ENCODE measurements at places on chromosomes 5 and 9.
A peak's percentile ranks its signal among the peaks of the same experiment; 100 is the strongest.

- DNase-seq, result no peak
Measured at GRCh38 chr5:2761921-2762488, 10.5 kb upstream of the IRX2 start.

GRCh38 chr9:86703346-86703745, 244.0 kb downstream of the GAS1 start:
- DNase-seq, result no peak

GRCh38 chr9:114316605-114317230, 6.2 kb upstream of the ORM1 start:
- no peak for DNase-seq

- DNase-seq, result no peak
Measured at GRCh38 chr9:102550266-102550665, 444.9 kb upstream of the CYLC2 start.

- no peak for DNase-seq
Measured at GRCh38 chr5:154373326-154373725, 72.5 kb upstream of the SAP30L start.

DNA sequence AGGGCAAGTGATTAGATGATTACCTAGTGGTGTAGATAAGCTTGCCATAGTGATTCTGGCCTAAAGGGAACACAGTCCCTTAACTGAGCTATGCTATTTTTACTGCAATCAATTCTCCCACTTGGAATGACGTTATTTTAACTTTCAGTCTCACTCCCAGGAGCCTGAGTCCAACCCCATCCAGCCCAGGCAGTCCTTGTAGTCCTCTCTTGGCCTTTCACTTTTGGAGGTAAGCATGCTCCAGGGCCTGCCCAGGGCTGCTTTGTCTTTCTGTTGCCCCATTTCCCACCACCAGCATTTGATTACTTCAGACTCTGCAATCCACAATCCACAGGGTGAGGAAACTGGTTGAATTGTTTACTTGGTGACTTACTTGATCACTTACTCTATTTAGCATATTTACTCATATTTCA, 233.0 kb downstream of the CD180 start:
- no peak for DNase-seq

DNA sequence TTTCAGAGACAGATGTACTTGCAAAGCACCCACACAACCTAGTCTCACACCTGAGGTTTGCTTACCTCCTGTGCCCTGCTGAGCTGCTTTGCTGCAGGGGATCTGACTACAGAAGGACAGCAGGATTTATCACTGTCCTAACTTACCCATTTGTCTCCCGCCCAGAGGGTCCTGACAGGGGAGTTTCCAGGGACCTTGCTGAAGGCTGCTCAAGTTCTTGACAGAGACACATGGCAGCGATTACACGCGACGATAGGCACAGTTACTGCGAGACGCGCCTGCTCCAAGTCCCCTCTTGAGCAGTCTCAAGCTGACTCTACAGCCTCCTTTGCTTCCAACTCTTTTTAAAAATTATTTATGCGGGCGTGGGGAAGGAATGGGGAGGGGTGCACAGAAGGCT, 24.6 kb upstream of the GALNT10 start:
- no peak for DNase-seq

DNA sequence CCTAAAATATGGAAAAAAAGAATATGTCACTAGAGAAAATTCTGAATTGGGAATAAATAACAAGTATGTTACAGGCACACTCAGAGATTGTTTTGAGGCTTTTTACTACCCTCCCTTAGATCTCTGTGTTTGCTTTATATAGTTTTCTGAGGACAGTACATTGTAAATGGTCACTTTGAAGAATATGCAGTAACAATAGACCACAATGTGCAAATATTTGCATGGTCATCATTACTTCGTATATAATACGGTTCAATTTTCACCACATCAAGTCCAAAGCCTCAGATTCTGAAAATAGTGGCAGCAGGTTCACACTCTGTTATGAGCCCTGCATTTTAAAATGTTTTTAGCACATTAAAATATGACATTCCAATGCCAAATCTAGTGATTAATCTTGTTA, 238.6 kb downstream of the ADAMTS6 start:
- no peak for DNase-seq

DNA sequence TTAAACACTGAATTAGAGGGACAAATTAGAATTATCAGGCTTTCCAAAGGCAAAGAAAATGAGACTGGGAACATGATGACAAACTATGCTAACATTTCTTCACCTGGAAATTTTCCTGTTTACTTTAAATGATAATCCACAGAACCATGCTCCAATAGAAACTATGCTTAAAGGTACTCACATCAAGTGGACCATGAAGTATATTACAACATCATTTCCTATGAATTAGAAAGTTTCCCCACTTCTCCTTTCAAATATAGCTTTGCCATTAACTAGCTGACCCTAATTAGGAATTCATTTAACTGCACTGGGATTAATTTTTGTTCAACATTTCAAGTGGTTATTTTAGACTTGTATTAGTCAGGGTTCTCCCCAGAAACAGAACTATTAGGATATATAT, 81.4 kb downstream of the DTWD2 start:
- DNase-seq, result no peak

GRCh38 chr5:1208743-1209488, 7.5 kb downstream of the SLC6A19 start:
- DNase-seq, result no peak

DNA sequence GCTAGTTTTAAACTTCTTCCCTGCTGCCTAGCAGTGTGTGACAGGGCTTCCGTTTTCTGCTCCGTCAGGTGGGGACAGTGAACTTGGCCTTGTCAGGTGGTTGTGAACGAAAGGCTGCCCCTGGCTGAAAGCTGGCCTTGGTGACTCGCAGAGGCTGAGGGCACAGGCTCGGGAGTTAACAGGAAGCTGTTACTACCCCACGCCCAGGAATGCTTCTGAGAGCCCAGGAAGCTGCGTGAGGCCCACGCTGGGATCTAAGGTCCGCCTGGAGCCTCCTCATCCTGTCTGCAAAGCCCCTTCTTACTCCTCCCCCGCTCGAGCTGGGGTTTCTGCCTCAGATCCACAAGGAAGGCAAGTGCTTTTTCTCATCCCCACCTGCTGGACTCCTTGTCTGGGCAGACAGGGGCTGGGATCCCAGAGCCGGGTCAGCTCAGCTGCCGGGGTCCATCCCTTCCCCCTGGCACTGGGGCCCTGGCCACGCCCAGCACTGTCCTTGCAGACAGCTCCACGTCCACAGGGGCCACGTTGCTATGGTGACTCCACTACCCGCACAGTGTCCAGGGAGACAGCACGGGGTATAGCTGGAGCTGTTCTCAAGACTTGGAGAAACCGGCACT, 124.7 kb upstream of the TBC1D2 start:
- DNase-seq, result no peak

GRCh38 chr5:14929293-14930065, 57.9 kb upstream of the ANKH start:
- DNase-seq, result no peak

GRCh38 chr9:126666155-126666803, 52.6 kb downstream of the LMX1B start:
- no peak for DNase-seq

GRCh38 chr9:37818849-37819248, 18.3 kb downstream of the DCAF10 start:
- no peak for DNase-seq

- DNase-seq, result peak; percentile 29
Measured at GRCh38 chr5:96896806-96897205, 20.5 kb downstream of the ERAP2 start.

DNA sequence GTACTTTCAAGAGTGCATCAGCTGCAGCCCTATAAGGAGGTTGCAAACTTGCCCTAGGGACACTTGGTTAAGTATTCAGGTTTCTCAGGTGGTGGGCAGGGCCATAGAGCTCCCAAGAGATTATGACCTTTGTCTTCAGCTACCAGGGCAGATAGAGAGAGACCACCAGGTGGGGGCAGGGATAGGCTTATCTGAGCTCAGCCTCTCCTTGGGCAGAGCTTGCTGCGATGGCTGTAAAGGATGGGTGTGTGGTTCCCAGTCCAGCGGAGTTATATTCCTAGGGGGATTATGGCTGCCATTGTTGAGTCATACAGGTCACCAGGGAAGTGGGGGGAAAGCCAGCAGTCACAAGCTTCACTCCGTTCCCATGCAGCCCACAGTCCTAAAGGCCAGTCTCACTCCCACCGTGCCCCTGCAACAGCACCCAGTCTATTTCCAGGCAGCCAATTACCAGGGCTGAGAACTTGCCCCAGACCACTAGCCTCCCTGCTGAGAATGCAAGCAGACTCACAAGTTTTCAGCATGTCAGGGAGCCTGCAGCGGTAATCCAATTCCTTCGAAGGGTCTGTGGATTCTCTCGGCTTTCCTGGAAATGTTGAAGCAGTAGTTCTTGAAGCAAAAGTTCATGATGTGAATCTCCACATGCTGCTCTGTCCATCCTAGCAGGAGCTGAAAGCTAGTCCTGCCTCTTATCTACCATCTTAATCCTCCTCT, 151.5 kb downstream of the SLC12A2 start:
- no peak for DNase-seq

DNA sequence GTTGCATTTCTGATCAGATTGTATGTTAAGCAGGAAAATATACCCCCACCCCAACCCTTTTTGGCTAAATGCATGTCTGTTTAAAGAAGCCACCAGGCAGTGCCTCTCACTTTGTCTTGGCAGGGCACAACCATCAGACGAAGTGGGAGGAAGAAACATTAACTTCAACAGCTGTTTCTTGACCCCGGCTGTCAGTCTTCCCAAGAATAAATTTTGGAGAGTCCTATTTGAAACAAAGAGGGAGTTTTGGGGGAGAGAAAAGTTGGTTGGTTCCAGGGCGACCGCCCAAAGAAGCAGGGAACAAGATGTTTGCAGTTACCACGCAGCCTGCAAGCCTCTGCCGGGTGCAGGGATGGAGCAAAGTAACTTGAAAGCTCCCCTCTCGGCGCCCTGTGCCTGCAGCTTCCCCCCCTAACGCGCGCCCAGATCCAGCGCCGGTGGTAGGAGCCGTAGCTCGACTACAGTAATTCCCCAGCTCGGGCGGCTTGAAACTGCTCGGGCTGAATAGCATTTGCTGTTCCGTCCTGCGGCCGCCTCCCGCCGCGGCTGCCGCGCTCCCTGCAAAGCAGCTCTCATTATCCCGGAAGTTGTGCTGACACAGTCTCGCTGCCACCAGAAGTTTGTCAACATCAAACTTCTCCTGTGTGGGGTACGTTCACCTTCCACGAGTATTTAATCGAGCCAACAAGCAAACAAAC, 100.7 kb upstream of the SSBP2 start:
- peak; percentile 98 for DNase-seq

- no peak for DNase-seq
Measured at GRCh38 chr9:124054582-124055227, 43.1 kb downstream of the LHX2 start.

DNA sequence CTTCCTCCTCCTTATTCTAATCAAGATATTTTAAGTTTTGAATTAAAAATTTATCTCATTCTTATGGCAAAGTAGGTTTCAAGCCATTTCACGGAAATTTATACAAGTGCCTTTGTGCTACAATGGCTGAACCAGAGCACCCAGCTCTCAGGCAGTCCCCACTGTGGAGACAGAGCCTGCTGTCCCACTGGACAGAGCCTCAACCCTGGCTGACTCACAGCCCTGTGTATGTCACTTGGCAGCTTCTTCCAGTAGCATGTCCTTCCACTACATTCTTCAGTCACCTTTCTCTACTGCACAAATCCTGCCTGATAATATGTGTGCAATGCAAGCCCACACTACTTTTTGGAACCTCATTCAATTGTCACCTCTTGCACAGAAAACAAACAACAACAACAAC, 253.1 kb downstream of the PDE4D start:
- no peak for DNase-seq

GRCh38 chr5:24539613-24540012, 105.2 kb downstream of the CDH10 start:
- DNase-seq, result peak; percentile 3

DNA sequence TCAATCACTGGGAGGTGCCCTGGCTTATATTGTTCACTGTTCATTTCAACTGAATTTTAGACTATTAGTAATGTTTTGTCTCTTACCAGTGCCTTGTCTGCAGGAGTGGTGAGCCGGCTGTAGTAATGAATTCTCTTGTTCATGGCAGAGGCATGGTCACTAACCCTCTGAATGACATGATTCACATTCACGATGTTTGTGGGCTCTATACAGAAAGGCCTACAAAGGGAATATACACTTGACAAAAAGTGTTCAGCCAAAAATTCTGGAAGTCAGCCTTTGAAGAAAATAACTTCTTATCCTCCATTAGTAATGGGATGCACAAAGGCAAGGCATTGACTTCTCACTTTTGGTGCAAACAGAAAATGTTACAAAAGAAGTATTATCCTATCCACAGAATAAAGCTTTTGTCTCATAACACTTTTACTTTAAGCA, 39.6 kb downstream of the SLC38A9 start:
- peak; percentile 75 for DNase-seq

DNA sequence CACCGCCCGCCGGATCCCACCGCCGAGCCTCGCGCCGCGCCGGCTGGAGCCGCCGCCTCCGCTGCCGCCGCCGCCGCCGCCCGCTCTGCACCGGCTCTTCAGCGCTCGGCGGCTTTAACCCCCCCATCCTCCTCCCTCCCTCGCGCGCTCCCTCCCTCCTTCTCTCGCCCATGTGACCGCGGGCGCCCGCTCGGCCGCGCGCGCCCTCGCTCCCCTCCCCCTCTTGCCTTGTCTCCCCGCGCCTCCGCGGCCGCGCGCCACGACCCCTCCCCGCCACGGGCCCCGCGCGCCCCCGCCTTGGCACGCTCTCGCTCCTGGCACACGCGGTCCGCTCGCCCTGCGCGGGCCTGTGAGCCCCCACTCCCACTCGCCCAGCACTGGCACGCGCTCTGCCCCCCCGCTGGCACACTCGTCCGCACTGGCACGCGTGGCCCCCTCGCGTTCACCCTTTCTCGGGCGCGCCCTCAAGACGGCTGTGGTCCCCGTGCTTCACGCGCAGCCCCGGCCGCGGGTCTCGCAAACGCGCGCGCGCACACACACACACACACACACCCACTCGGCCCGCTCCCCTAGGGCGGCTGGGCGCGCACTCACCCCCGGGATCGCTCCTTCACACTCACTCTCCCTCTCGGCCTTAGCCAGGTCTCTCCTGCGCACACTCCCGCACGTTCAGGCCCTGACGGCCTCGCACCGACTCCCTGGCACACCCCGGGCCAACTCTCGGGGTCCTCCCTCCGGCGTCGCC, at the start of gene CNTFR:
TSS of gene CNTFR (minus strand) at position 89 of the 745 bp plus-strand sequence. CDS start 20,743 bp downstream, outside the sequence.
- DNase-seq, result peak; percentile 76

- no peak for DNase-seq
Measured at GRCh38 chr9:87732344-87732743, 6.4 kb downstream of the CTSL start.

DNA sequence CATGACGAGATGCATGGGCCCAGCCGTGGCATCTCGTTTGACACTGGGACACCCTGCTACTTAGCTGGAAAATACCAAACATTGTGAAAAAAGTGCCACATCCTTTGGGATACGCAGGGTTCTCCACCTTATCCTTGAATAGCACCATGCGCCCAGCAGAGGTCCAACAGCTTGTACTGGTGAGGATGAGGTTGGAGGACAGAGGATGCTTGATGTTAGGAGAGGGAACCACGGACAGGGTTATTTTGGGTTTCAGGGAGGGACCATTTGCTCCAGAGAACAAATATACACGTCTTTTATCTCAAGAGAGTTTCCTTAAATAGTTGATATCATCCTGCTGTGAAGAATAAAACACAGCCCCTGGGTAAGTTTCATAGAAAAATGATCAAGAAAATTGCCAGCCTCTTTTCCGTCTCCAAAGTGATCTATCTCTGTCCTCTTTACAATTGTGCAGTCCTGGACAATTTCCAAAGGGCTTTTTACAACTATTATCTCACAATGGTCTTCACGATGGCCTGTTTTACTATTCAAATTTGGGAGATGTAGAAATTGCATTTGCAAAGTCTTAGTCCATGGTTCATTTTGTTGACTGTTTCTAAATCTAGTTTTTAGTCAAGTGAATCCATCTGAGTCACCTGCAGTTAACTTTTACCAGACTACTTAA, 19.9 kb upstream of the FRRS1L start:
- DNase-seq, result no peak

GRCh38 chr5:141488591-141489561, at the start of gene PCDHGC5:
TSS of gene PCDHGC5 (plus strand) at chr5:141489081. CDS start at chr5:141489241, 160 bp downstream.
- DNase-seq, result peak; percentile 60

Measured in globus pallidus (tissue), 1 donor.